ENCODE measurements at places on chromosomes 3 and 15.

DNA sequence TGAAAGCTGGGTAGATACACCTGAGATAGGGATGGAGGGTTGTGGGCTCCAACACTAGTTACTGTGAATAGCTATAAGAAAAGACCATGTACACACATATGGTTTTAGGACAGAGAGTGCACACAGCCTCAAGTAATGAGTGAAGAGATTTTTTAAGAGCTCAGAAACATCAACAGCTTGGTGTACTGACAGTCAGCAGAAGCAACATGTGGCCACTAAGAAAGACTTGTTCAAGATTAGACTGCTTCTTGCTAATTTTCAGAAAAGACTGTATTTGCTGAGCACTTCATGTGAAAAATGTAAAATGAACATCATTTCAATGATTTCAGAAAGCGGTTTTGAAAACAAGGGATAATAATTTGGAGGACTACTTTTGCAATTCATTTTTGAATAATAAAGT lies 10.3 kb downstream of the ANKRD28 start:
- H3K27me3 ChIP-seq, result no peaks in the 10 kb centered on the region
- no peaks in the 10 kb centered on the region for H3K4me1 ChIP-seq
- no peak overlapping the region for H3K4me3 ChIP-seq
- no peak overlapping the region for H3K27ac ChIP-seq

DNA sequence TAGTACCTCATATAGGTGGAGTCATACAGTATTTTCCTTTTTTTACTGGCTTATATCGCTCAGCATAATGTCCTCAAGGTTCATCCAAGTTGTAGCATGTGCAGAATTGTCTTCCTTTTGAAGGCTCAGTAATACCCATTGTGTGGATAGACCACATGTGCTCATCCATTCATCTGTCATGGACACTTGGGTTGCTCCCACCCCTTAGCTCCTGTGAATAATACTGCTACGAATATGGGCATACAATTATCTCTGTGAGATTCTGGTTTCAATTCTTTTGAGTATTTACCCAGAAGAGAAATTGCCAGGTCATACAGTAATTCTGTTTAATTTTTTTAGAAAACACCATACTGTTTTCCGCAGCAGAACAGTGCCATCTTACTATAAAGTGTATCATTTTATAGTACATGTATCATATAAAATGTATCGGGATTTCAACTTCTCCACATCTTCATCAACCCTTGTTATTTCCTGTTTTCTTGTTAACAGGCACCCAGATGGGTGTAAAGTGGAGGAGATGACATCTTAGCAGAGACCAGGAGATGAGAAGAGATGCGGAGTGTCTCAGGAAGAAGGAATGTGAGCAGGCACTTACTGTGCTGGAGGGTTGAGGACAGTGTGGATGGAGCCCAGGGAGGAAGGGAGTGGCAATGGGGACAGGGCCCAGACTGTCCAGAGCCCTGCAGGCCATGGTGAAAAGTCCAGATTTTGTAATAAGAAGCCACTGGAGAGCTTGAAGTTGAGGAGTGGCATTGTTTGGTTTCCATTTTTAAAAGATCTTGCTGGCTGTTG lies 27.0 kb upstream of the PRR23E start:
- no peaks in the 10 kb centered on the region for H3K27me3 ChIP-seq
- no peaks in the 10 kb centered on the region for H3K4me1 ChIP-seq
- H3K27ac ChIP-seq, result no peak overlapping the region
- H3K36me3 ChIP-seq, result no peaks in the 10 kb centered on the region

DNA sequence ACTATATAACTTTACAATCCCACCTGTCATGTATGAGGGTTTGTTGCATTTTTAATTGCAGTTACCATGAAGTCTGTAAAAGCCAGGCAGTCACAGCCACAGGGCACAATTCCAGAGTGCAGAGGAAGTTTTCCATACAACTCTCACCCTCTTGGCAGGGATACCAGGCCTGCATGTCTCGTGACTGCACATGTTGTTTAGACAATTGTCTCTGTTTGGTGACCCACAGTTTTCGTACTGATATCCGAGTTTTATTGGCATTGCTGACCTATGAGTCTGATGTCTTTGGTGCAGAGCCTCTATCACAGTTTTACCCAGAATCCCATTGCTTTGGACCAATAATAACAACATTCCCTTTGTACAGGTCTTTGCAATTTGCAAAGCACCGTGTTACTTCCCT lies 24.9 kb upstream of the MYZAP start:
- H3K36me3 ChIP-seq, result no peaks in the 10 kb centered on the region
- no peak overlapping the region for H3K27ac ChIP-seq
- H3K27me3 ChIP-seq, result no peaks in the 10 kb centered on the region
- no peaks in the 10 kb centered on the region for H3K4me1 ChIP-seq

- H3K36me3 ChIP-seq, result peaks cover 5% of the 10 kb centered on the region
- H3K27ac ChIP-seq, result no peak overlapping the region
- no peak overlapping the region for H3K4me3 ChIP-seq
Measured at GRCh38 chr3:127723011-127723567, 50.3 kb downstream of the ABTB1 start.

- H3K4me3 ChIP-seq, result no peak overlapping the region
- H3K4me1 ChIP-seq, result no peaks in the 10 kb centered on the region
- peak; percentile 17 for DNase-seq
- no peak overlapping the region for H3K27ac ChIP-seq
- H3K36me3 ChIP-seq, result peaks cover 12% of the 10 kb centered on the region
Measured at GRCh38 chr15:101641894-101642293, 10.3 kb downstream of the TM2D3 start.

DNA sequence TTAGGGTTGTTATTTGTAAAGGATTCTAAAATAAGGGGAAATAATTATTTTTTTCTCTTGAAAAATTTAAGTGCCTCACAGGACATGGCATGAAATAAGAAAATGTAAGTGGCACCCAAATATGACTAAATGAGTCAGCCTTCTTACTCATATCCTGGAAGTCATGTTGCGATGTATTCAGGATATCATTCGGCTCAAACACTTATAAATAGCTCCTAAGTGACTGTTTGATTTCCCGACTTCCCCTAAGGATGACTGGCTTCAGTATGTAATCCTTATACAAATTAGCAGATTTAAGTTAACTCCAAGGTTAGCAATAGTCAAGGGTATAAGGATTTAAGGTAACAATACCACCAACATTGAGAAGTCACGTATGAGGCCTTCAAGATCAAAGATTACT lies 57.3 kb upstream of the OSTN start:
- H3K36me3 ChIP-seq, result no peaks in the 10 kb centered on the region
- peaks cover 2% of the 10 kb centered on the region for H3K4me1 ChIP-seq
- H3K27ac ChIP-seq, result peak overlapping the region; percentile 54
- H3K27me3 ChIP-seq, result no peaks in the 10 kb centered on the region
- DNase-seq, result peak; percentile 85

- H3K36me3 ChIP-seq, result no peaks in the 10 kb centered on the region
- H3K27ac ChIP-seq, result no peak overlapping the region
- no peak overlapping the region for H3K4me3 ChIP-seq
- H3K27me3 ChIP-seq, result no peaks in the 10 kb centered on the region
- peak; percentile 62 for DNase-seq
- no peaks in the 10 kb centered on the region for H3K4me1 ChIP-seq
Measured at GRCh38 chr15:85388566-85389305, 8.3 kb downstream of the AKAP13 start.

GRCh38 chr15:68526784-68527183 lies 52.0 kb upstream of the CORO2B start:
- no peak for DNase-seq
- peaks cover 14% of the 10 kb centered on the region for H3K4me1 ChIP-seq
- no peaks in the 10 kb centered on the region for H3K36me3 ChIP-seq
- H3K27me3 ChIP-seq, result no peaks in the 10 kb centered on the region

GRCh38 chr15:81507831-81508230 lies 133.8 kb upstream of the TMC3 start:
- no peaks in the 10 kb centered on the region for H3K27me3 ChIP-seq
- H3K4me3 ChIP-seq, result no peak overlapping the region
- H3K36me3 ChIP-seq, result no peaks in the 10 kb centered on the region
- peaks cover 4% of the 10 kb centered on the region for H3K4me1 ChIP-seq

GRCh38 chr3:190695225-190695624 lies 167.3 kb downstream of the GMNC start:
- H3K4me3 ChIP-seq, result no peak overlapping the region
- DNase-seq, result no peak
- no peaks in the 10 kb centered on the region for H3K4me1 ChIP-seq
- H3K36me3 ChIP-seq, result no peaks in the 10 kb centered on the region
- H3K27ac ChIP-seq, result no peak overlapping the region
- H3K27me3 ChIP-seq, result no peaks in the 10 kb centered on the region

- H3K27ac ChIP-seq, result no peak overlapping the region
- peaks cover 44% of the 10 kb centered on the region for H3K27me3 ChIP-seq
- DNase-seq, result peak; percentile 48
- H3K4me3 ChIP-seq, result no peak overlapping the region
- no peaks in the 10 kb centered on the region for H3K36me3 ChIP-seq
- no peaks in the 10 kb centered on the region for H3K4me1 ChIP-seq
Measured at GRCh38 chr3:193974671-193975535, 161.0 kb upstream of the HES1 start.

GRCh38 chr3:148880681-148881080 lies 15.6 kb downstream of the CPA3 start:
- H3K27ac ChIP-seq, result no peak overlapping the region
- H3K4me3 ChIP-seq, result no peak overlapping the region
- no peaks in the 10 kb centered on the region for H3K27me3 ChIP-seq

- DNase-seq, result peak; percentile 43
- H3K4me3 ChIP-seq, result no peak overlapping the region
- no peaks in the 10 kb centered on the region for H3K27me3 ChIP-seq
- H3K36me3 ChIP-seq, result no peaks in the 10 kb centered on the region
Measured at GRCh38 chr3:175129126-175129525, 270.0 kb downstream of the NAALADL2 start.

- no peak overlapping the region for H3K4me3 ChIP-seq
- no peak overlapping the region for H3K27ac ChIP-seq
- no peaks in the 10 kb centered on the region for H3K36me3 ChIP-seq
- H3K4me1 ChIP-seq, result no peaks in the 10 kb centered on the region
- no peak for DNase-seq
Measured at GRCh38 chr15:66411190-66411589, 24.5 kb downstream of the MAP2K1 start.

DNA sequence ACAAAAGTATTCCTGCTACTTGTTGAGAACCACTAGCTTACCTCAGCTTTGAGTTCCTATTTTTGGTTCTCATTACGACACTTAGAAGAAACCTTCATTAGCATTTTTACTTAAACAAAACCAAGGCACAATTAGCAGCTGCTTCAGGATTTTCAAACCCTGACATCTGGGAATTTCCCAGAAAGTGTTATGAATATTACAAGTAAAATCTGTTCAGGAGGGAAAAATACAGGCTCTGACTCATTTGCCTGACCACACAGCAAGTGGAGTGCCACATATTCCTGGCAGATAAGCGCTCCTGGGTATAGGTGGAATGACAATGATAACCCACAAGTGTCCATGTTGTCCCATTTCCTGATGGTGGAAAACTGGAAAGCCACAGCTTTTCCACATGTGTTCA lies 10.3 kb upstream of the RFTN1 start:
- no peak overlapping the region for H3K4me3 ChIP-seq
- no peaks in the 10 kb centered on the region for H3K4me1 ChIP-seq
- no peaks in the 10 kb centered on the region for H3K36me3 ChIP-seq

DNA sequence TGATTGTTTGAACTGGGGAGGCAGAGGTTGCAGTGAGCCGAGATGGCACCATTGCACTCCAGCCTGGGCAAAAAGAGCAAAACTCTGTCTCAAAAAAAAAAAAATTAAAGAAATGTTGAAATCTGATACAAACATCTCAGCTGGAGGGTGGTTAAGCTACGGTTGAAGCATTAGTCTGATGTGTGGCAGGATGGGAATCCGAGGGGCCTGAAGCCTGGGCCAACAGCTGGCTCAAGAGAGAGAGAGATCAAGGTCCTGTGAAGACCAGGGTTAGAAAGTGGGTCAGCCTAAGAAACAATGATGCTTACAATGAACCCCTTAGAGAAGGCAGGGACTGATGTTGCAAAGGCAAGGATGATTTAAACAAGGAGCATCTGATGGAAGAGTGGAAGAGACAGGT lies 69.8 kb downstream of the CD200R1L start:
- no peak overlapping the region for H3K4me3 ChIP-seq
- DNase-seq, result no peak
- peak overlapping the region; percentile 75 for H3K27ac ChIP-seq
- no peaks in the 10 kb centered on the region for H3K27me3 ChIP-seq

GRCh38 chr3:43155464-43156121 lies 49.7 kb upstream of the POMGNT2 start:
- no peaks in the 10 kb centered on the region for H3K36me3 ChIP-seq
- no peak overlapping the region for H3K4me3 ChIP-seq
- peak; percentile 89 for DNase-seq
- H3K27ac ChIP-seq, result no peak overlapping the region

- no peak for DNase-seq
- no peaks in the 10 kb centered on the region for H3K36me3 ChIP-seq
- no peak overlapping the region for H3K27ac ChIP-seq
- no peak overlapping the region for H3K4me3 ChIP-seq
Measured at GRCh38 chr3:25547943-25548674, 116.6 kb downstream of the TOP2B start.

DNA sequence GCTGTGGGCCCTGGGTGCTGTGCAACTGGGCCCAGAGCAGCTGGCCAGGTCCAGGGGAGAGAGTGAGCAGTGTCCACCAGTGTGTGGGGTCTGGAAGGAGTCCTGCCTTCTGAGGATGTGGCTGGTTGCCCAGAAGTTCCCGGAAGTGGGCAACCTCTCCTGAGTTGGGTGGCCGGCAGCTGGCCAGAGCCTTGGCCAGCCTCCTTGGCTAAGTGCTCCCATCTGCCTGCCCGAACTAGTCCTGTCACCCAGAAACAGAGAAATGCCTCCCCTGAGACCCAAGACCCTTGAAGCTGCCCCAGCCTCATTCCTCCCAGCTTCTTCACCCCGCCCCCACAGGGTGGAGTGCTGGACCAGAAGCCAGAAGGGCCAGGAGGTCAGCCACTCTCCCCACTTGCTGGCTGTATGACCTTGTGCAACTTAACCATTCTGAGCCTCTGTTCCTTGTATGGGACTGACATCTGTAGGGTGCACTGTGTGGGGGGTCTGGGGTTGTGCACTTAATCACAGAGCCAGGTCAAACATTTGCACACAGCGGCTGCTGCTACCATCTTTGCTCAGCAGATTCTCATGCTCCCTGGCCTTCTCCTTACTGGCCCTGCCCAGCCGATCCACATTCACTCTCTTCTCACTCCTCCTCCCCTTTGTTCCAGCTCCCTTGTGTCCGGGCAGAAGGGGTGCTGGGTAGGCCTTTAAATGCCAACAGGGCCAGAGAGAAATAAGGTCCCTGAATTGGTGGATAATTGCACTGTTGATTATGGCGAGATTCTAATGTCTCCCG lies 7.5 kb upstream of the ALAS1 start:
- DNase-seq, result peak; percentile 63
- no peaks in the 10 kb centered on the region for H3K36me3 ChIP-seq
- no peak overlapping the region for H3K27ac ChIP-seq

GRCh38 chr3:196431181-196432136 lies 768 bp downstream of the UBXN7 start:
- peaks cover 3% of the 10 kb centered on the region for H3K4me1 ChIP-seq
- no peaks in the 10 kb centered on the region for H3K36me3 ChIP-seq
- H3K27me3 ChIP-seq, result no peaks in the 10 kb centered on the region
- peak overlapping the region; percentile 73 for H3K27ac ChIP-seq

GRCh38 chr3:10561946-10562560 lies 56.7 kb upstream of the ATP2B2 start:
- H3K36me3 ChIP-seq, result no peaks in the 10 kb centered on the region
- no peaks in the 10 kb centered on the region for H3K4me1 ChIP-seq
- no peaks in the 10 kb centered on the region for H3K27me3 ChIP-seq
- H3K4me3 ChIP-seq, result no peak overlapping the region

Data from fibroblast of lung (primary cell).